ENCODE measurements at places on chromosomes 6 and 20. TPM values are rescaled to one million over a fixed set of nuclear protein-coding genes. Genes with fewer than 3 reads are reported as not detected.
A peak's percentile ranks its signal among the peaks of the same experiment; 100 is the strongest.

- DNase-seq: no peak
Measured at GRCh38 chr20:43936104-43936770, 21.6 kb downstream of the TOX2 start.

The PKIB gene
- total RNA-seq: 4.1 TPM

DNA sequence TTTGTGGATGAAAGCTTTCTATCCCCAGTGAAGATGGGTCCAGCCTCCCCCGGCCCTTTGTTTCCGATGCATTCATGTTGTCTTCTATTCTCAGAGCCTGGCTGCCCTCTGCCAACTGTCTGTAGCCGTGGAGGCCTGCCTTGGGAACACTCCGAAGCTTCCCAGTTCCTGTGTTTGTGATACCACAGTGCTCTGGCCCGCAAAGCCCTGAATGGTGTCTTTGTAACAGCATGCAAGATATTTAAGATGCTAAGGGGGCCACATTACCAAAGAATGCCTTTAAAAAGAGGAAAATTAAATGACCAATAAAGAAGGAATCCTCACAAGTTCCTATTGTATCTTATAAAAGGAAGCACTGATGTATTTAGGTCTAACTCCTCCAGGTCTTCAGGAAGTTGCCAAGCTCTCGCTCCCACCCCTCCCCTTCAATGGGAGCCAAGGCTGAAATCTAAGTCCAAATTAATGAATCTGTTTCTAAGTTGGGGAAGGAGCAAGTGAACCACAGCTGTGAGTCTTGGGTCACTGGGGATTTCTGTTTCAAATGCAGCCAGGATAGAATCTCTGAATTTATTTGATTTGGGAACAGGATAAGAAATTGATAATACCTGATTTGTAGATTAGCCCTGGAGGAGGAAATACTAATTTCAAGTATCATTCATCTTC lies 596.1 kb downstream of the QKI start:
- peak; percentile 15 for DNase-seq

DNA sequence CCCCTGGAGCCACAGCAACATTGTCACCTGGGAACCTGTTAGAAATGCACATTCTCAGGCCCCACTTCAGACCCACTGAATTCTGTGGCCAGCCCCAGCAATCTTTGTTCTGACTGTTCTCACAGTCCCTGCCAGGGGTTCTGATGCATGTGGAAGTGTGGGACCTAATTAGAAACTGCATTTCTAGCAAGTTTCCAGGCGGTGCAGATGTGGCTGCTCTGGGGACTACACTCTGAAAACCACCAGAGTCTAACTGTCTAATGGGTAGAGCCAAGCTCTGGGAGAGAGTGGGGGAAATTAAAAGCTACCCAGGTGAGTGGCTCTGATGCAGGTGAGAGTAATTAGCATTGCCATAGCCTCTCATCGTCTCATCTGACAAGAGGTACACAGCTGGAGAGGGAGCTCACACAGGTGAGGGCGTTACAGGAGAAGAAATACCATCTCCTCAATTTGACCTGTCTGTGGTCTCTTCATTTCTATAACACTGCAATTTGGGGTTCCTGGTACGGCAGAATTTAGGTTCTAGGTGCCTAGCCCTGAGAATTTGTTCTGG lies 66.0 kb downstream of the SNX5 start:
- no peak for DNase-seq

DNA sequence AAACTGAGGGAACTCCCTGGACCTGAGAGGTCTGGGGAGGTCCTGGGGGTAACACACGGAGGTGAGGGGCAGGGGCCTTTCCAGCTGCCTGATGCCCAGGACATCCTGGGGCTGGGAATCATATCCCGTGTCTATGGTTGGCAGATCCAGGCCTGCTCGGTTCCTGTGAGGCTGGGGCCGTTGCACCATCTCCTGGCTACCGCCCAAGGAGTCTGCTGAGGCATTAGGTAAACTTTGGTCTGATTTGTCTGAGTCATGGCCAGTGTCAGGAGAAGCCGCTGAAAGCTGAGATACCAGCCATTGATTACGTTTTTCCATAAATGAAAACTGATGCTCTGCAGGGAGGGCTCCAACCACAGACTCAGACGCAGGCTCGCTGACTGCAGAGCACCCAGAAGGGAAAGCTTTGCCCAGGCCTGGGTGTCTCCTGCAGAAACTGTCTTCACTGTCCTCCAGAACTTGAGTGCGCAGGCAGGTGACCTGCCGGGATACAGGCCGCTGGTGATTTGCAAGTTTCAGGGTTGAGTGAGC lies 14.2 kb downstream of the TRAF3IP2 start:
- DNase-seq: no peak

The VGLL2 gene
- total RNA-seq: not detected

DNA sequence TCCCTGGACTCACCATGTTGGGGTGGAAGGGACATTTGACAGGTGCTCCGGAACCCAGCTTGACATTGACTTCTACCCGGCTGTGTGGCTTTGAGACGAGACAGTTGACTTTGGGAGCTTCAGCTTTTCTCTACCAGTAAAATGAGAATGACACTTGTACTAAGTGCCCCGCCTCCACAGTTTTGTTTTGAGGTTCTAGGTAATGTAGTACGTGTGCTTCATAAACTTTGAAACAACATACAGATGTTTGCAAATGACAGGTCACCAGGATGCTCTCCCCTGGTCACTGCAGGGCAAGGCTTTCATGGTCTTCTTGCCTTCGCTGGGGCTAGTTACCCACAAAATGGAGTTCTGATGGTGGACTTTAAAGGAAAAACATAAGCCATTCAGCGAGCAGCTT lies 31.3 kb downstream of the CLIC5 start:
- no peak for DNase-seq

- DNase-seq: no peak
Measured at GRCh38 chr6:134379076-134379475, 61.2 kb upstream of the SGK1 start.

The GJA1 gene
- 91.3 TPM for total RNA-seq

- peak; percentile 21 for DNase-seq
Measured at GRCh38 chr6:109008537-109009235, 86.0 kb downstream of the SESN1 start.

DNA sequence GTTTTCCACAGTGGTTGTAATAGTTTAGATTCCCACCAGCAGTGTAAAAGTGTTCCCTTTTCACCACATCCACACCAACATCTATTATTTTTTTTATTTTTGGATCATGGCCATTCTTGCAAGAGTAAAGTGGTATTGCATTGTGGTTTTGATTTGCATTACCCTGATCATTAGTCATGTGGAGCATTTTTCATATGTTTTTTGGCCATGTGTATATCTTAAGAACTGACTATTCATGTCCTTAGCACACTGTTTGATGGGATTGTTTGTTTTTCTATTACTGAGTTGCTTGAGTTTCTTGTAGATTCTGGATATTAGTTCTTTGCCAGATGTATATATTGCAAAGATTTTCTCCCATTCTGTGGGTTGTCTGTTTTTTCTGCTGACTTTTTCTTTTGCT lies 820.1 kb downstream of the TENT5A start:
- no peak for DNase-seq

GRCh38 chr20:79565-79964 lies 7.9 kb upstream of the DEFB125 start:
- no peak for DNase-seq

The VSTM2L gene
- total RNA-seq: 201 TPM

DNA sequence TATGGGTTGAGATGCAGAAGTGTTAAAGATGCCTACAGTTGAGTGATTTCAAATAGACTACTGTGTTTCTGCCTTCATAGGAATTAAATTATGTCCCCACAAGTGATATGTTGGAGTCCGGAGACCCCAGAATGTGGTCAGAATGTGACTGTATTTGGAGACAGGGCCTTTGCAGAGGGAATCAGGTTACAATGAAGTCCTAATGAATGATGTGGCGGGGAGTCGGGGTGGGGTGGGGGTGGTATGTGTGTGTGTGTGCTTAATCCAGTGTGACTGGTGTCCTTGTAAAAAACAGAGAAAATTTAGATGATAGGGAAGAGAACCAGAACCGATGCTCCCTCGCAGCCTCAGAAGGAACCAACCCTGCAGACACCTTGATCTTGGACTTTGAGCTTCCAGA lies 448.2 kb downstream of the QKI start:
- no peak for DNase-seq

DNA sequence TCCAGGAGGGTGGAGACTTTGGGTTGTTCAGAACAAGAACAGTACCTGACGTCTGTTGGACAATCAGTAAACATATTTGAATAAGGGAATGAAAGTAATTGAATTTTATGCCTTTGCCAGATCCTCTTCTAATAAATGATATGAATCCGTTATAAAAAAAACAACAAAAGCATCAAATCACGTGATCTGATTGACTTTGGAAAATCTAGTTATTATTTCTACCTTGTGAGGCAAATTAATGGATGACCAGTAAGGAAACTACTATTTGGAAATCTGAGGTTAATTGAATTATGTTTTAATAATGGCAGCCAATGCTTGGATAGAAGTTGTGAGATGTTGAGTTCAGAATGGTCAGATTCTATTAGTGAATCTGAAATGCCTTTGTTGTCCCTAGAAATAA lies 399.5 kb downstream of the TFAP2B start:
- no peak for DNase-seq

- DNase-seq: no peak
Measured at GRCh38 chr6:43413002-43413401, 14.3 kb upstream of the ABCC10 start.

The LY6G5B gene
- 1.6 TPM for total RNA-seq

- DNase-seq: peak; percentile 82
Measured at GRCh38 chr6:24402697-24403500, at the start of gene MRS2. Gene MRS2 (plus strand): TSS chr6:24402936. CDS start chr6:24403047, 111 bp downstream.

- DNase-seq: no peak
Measured at GRCh38 chr20:57682184-57683101, 27.4 kb downstream of the PMEPA1 start.

The HLA-DQB1 gene
- 0.41 TPM for total RNA-seq

DNA sequence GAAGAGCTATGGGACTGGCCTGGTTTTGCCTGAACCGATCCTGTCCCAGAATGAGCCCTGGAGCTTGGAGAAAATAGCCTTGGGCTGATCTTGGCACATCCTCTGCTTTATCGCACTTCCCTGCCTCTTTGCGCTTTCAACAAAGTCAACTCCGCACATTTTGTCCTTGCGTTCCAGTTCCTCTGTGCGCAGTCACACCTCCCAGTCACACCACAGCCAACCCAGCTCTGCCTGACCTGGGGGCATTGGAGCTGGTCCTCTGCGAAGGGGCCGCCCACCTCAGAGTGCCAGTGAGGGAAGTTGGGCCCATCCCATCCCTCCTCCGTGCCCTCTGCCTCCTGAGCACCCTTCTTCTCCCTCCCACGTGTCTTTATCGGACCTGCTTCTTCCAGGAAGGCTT lies 16.9 kb upstream of the UQCC2 start:
- no peak for DNase-seq
